LoVo (cell line): ENCODE measurements at places on chromosomes 6 and 20.

DNA sequence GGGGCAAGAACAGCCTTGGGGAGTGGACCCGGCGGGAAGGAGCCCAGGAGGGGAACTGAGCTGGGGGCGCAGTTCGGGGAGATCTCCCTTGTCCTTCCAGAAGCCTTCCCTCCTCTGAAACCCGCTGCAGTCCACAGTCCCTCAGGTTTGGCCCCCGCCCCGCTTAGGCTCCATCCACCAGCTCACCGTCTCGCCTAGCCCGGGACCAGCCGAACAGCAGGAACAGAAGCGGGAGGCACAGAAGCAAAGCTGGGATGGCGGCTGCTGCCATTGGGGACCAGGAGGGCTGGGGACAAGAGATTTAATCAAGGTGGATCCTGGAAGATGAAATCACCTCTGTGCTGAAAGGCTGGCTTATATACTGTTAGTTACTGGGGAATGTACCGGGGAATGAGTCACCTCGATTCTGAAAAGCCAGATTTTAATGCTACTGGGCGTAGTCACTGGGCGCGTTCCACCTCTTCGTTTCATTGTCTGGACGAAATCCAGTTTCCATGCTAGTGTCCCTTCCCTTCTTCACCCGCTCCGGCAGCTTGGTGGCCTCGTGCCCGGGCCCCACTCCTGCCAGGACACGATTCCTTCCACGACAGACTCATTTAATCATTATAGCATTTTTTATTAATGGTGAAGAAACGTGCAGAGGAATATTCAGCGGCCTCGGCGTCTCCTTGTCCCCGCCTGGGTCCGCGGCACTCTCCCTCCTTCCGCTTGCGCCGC, at the start of gene RAET1L:
TSS of gene RAET1L (minus strand) at position 332 of the 717 bp plus-strand sequence. CDS start at position 271, 61 bp downstream.
- peak; percentile 90 for DNase-seq

DNA sequence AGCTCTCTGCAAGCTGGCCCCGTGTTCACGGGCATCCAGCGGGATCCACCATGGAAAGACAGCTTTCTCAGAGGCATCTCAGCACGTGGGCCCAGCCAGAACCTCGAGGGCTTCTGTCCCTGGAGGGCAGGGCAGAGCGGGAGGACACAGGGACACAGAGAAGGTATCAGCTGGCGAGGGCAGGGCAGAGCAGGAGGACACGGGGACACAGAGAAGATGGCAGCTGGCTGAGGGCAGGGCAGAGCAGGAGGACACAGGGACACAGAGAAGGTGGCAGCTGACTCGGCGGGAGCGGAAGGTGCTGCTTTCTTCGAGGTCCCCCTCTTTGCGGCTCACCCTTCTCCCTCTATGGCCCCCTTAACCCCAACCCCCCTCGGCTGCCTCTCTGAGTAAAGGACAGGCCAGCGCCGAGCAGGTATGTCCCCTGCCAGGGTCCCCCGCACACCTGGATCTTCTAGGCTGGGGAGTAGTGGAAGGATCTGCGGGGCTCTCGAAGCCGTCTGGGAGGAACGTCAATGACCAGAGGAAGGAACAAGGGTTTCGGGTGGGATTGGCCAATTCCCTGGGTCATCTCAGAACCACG, 28.9 kb upstream of the BHLHE23 start:
- no peak for DNase-seq

- no peak for DNase-seq
Observed at GRCh38 chr6:113292646-113293422, 564.3 kb upstream of the MARCKS start.

- DNase-seq: peak; percentile 70
Observed at GRCh38 chr6:105087571-105088211, 92.1 kb downstream of the POPDC3 start.

DNA sequence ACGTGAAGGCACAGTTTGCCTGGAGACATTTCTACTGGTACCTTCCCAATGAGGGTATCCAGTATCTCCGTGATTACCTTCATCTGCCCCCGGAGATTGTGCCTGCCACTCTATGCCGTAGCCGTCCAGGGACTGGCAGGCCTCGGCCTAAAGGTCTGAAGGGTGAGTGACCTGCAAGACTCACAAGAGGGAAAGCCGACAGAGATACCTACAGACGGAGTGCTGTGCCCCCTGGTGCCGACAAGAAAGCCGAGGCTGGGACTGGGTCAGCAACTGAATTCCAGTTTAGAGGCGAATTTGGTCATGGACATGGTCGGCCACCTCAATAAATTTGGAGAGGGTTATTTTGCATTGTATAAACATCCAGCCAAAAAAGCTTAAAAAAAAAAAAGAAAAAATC, 420.3 kb upstream of the FLRT3 start:
- DNase-seq: no peak

- DNase-seq: no peak
Observed at GRCh38 chr6:66796987-66797386, 1090.0 kb upstream of the EYS start.

GRCh38 chr20:63262836-63263235, 8.6 kb upstream of the NKAIN4 start:
- no peak for DNase-seq

DNA sequence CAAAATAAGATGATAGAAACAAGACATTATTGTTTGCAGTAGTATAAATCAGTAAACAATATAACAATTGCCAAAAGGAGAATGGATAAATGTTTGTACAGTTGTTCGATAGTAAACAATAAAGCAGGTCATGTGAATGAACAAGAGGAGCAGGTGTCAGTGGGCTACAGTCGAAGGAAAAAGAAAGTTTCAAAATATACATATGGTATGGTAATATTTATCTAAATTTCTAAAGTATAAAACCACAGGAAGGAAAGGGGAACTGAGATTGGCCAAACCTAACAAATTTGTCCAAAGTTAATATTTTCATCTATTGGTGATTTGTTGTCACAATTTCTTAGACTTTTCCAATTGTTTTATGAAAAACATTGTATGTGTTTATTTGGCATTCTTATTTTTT, 110.9 kb downstream of the SH3BGRL2 start:
- DNase-seq: no peak

DNA sequence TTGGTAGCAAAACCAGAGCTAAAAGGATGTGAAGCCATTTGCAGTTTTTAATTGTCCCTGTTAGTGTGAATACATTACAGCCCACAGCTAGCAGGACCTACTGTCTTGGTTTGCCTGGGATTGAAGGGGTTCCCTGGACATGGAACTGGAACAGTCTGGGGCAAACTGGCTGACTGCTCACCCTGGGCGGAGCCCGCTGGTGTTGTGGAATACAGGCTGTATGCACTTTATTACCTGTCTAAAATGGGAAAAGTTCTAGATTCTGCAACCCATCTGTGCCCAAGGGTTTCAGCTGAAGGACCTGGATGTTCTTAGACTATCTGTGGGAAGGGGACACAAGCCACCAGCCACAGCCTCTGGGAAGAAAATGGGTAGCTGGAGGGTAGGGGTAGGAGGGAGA, 12.2 kb upstream of the CDKN1A start:
- DNase-seq: no peak

DNA sequence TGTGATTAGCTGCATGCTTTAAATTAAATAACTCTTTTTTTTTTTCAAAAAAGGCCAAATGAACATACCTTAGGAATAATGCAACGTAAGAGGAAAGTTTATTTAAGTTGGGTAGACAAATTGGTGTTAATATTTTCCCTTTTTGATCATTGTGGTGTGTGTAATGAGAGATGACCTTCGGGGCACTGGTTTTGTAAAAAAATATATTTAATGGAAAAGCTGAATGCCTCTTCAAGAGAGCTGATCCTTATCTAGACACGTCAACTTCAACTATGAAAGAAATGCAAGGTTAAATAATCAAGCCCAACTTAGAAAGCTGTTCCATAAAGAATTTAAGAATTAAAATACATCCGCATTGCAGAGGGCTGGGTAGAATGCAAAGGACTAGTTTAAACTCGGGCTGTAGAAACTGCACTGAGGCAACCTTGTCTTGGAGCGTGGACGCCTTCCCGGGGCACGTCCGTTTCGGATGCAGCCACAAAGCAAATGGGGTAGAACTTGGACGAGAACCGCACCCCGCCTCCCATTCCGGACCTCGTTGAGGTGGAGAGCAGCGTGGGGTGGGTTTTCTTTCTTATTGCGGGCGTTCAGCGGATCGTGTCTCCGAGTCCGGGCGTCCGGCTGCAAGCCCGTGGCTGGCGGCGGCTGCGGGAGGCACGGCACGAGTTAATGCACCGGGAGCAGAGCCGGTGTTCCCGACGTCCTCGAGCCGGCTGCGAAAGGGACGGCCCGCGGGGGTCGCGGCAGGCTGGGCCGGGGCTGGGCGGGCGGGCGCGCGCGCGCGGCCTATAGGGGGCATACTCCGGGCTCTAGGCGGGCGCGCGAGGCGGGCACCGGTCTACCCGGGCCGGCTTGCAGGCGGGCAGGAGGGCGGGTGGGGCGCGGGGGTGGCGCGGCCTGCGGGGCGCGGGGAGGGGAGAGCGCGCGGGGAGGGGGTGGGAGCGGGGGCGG, 1.9 kb downstream of the JARID2 start:
- DNase-seq: peak; percentile 35

GRCh38 chr6:41049521-41049920, 3.5 kb upstream of the APOBEC2 start:
- DNase-seq: no peak

DNA sequence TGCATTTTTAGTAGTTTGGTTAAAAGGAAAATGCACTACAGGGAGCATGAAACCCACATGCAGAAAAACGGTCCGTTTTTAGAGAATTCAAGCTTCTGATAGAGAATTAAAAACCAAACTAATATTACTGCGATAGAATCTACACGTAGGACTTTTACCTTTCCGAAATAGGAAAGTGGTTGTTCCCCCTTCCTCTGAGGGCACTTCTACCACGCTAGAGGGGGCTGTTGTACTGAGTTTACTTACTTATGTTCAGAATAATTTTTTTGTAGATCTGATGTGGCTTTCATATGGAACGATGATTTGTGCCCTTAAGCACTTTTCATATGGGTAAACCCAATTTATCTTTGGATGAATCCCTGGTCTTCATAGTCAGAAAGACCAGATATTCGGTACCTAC, 264.3 kb upstream of the PLN start:
- DNase-seq: peak; percentile 46
